Metanephros (tissue), 2 donors: ENCODE measurements at places on chromosomes 1 and 21. TPM values are rescaled to one million over a fixed set of nuclear protein-coding genes. Genes with fewer than 3 reads are reported as not detected.

The EVA1C gene
- total RNA-seq, result 3.3 TPM

The IFNLR1 gene
- total RNA-seq, result 3.6 TPM

The ITLN2 gene
- total RNA-seq, result not detected

The DUSP23 gene
- total RNA-seq, result 27.0 TPM

The RPTN gene
- total RNA-seq, result not detected

The PLA2G2C gene
- not detected for total RNA-seq

The SERPINC1 gene
- not detected for total RNA-seq

The TESK2 gene
- 8.4 TPM for total RNA-seq

The IVL gene
- total RNA-seq, result 0.35 TPM

The GUCA2B gene
- total RNA-seq, result not detected

The COX20 gene
- 27.4 TPM for total RNA-seq

The TCEA3 gene
- total RNA-seq, result 75.4 TPM

The GNG12 gene
- 81.9 TPM for total RNA-seq

The CDC42BPA gene
- 70.0 TPM for total RNA-seq

The PSMG1 gene
- 27.4 TPM for total RNA-seq

The USP25 gene
- total RNA-seq, result 59.0 TPM

The RHD gene
- total RNA-seq, result 3.8 TPM

The AMY1A gene
- not detected for total RNA-seq

The IL12RB2 gene
- 1.3 TPM for total RNA-seq

The FCN3 gene
- total RNA-seq, result 3.9 TPM

The DHRS3 gene
- total RNA-seq, result 159 TPM

The LSM10 gene
- total RNA-seq, result 12.4 TPM

The DAB1 gene
- total RNA-seq, result 2.8 TPM

The DNASE2B gene
- total RNA-seq, result not detected

The ZNF593OS gene
- total RNA-seq, result not detected

The EVI5 gene
- 45.8 TPM for total RNA-seq

The PTGER3 gene
- 146 TPM for total RNA-seq

The HFM1 gene
- total RNA-seq, result 9.0 TPM

The GPR3 gene
- total RNA-seq, result 0.35 TPM

The HPDL gene
- 5.8 TPM for total RNA-seq

The SYT6 gene
- 1.2 TPM for total RNA-seq
